ENCODE measurements at places on chromosomes 2 and 18.

GRCh38 chr18:44855681-44856080 is 175.0 kb downstream of the SETBP1 start:
- DNase-seq = no peak

DNA sequence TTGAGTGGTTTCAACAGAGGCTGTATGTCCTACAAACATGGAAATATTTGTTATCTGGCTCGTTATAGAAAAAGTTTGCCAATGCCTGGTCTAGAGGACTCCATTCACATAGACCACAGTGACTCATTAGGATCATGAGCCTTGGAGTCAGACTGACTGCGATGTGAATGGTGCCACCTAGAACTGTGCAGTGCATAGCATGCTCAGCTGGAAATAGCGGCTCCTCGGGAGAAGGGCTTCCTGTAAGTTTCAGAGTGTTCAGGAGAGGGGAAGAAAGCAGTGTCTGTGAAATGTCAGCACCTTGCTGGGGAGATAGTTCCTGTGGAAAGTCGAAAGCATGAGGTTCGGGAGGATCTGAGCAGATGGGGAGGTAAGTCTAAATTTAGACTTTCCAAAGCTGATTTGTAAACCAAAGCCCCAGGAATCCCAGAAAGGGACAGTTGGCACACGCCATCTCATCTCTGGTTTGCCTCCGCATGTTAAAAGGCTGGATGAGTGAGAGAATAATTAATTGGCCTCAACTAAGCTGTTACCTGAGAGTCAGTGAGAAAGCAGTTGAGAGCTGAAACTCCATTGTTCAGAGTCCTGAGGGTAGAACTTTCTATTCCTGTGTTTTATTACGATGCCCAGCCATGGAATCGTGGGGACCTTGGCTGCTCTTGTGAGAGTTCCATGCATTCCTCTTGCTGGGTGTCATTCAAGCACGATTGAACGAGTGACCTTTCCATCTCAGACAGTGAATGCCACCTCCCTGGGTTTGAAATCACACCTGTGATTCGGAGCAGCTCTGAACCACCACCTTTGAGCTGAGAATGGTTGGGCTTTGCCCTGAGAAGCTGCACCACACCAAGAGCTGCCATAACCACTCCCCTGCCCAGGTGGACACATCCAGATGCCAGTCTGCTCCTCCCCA is 99.5 kb downstream of the MAPK4 start:
- no peak for DNase-seq

- DNase-seq = no peak
These were observed 959.4 kb upstream of the GYPC start for GRCh38 chr2:125696560-125696959.

GRCh38 chr2:108449410-108450130 is 564 bp downstream of the GCC2 start:
- peak; percentile 4 for DNase-seq

- no peak for DNase-seq
These were observed 109.6 kb upstream of the FSIP2 start for GRCh38 chr2:185628985-185629384.

GRCh38 chr2:30252723-30253701 is 21.7 kb downstream of the LBH start:
- no peak for DNase-seq

DNA sequence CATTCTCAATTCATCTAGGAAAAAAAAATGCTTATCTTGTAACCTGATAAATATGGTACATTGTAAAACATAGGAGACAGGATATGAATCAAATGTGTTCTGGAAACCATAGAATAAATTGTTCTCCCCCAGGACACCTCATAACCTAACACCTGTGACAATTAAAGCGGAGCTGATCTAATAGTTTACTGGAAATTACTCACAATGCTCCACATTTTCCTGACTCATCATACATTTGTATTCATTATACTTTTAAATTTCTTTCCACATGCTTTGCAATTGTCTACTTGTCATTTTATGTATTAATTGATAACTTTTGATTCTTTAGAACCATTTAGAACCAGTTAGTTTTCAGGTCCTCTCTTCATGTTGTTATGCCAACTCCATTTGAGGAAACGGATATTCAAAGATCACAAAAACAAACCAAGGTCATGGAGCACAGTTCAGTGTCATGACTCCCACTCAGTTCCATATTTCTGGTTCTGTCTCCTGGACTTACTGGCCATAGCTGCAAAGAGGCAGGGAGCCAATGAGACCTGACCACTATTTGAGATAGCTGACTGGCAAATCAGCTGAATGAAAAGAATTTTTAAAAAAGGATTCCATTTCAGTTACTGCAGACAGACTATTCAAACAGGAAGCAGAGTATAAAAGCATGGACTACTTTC is 128.5 kb downstream of the CALCRL start:
- no peak for DNase-seq

- DNase-seq = no peak
These were observed 84.2 kb upstream of the PHLPP1 start for GRCh38 chr18:62631173-62631572.

GRCh38 chr2:128738446-128739110 is 419.9 kb upstream of the HS6ST1 start:
- DNase-seq = no peak

GRCh38 chr2:218400167-218400929 is 680 bp downstream of the CTDSP1 start:
- no peak for DNase-seq

- DNase-seq = no peak
These were observed 87.5 kb upstream of the COPS8 start for GRCh38 chr2:236998236-236998635.

- DNase-seq = no peak
These were observed 13.3 kb downstream of the MGAT4A start for GRCh38 chr2:98717621-98718020.

- no peak for DNase-seq
These were observed 2.3 kb downstream of the RNF103 start for GRCh38 chr2:86621280-86621943.

GRCh38 chr2:110674620-110675555 is 3.0 kb downstream of the BUB1 start:
- no peak for DNase-seq

GRCh38 chr2:142796161-142796560 is 81.3 kb upstream of the KYNU start:
- DNase-seq = no peak

GRCh38 chr2:172836827-172837226 is 101.2 kb downstream of the RAPGEF4 start:
- DNase-seq = no peak

- DNase-seq = no peak
These were observed 13.0 kb upstream of the ALLC start for GRCh38 chr2:3644891-3645605.

GRCh38 chr2:138579556-138579955 is 78.0 kb downstream of the SPOPL start:
- no peak for DNase-seq

- DNase-seq = no peak
These were observed 90.3 kb upstream of the CDH2 start for GRCh38 chr18:28267276-28267675.

DNA sequence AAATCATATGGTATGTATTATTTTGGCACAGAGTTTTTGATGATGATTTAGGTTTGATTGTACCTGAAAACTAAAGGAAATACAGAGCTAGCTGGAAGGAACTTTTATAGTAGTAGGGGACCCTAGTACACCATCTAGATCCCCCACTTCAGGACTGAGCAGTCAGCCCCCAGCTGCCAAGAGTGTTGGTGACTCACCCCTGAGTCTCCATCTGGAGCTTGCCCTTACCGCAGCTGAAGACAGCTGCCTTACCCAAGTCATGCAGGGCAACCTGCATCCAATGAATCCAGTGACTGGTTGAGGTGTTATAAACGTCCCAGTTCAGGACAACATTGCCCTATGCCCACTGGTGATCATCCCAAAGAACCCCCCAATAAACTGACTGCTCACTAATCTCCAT is 15.3 kb downstream of the PMS1 start:
- DNase-seq = no peak

GRCh38 chr2:109318150-109318948 is 189.3 kb downstream of the SH3RF3 start:
- no peak for DNase-seq
